ENCODE measurements at places on chromosomes 5 and 9.

- no peak for DNase-seq
These were observed 21.0 kb downstream of the PAEP start for GRCh38 chr9:135582541-135582940.

- DNase-seq, result no peak
These were observed 120.5 kb downstream of the FEM1C start for GRCh38 chr5:115424030-115424429.

- DNase-seq, result no peak
These were observed 346.8 kb upstream of the NUDT12 start for GRCh38 chr5:103909391-103909790.

DNA sequence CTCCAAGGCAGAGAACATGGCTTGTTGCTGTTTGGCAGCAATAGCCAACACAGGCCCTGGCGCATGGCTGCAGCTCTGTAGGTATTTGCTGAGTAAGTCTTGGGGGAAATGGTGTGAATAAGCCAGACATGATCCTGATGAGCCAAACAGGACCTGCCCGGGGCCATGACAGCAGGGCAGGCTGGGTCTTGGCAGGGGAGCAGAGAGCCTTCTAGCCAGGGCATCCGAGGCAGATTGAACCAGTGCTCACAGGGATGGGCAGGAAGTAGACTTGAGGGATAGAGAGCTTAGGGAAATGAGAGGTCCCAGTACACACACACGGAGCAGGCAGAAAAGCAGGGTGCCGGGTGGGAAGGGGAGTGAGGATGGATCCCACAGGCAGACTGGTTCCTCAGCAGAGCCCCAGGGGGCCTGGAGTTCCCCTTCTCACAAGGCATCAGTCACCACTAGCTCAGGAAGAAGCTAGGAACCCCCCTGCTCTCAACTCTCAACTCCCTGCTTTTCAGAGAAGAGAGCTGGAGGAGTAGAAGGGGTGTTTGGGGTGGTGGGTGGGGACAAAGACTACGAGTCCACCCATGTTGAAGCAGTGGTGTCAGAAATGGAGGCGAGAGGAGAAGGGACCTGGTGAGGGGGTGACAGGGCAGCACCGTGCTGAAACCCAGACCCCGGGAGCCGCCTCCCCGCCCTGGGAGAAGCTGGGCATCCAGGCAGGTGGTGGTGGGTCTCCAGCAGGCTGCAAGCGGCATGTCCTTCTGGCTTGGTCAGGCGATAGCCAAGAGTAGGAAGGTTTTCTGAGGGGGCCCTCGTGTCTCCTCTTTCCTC, 111.1 kb downstream of the RGS3 start:
- no peak for DNase-seq

DNA sequence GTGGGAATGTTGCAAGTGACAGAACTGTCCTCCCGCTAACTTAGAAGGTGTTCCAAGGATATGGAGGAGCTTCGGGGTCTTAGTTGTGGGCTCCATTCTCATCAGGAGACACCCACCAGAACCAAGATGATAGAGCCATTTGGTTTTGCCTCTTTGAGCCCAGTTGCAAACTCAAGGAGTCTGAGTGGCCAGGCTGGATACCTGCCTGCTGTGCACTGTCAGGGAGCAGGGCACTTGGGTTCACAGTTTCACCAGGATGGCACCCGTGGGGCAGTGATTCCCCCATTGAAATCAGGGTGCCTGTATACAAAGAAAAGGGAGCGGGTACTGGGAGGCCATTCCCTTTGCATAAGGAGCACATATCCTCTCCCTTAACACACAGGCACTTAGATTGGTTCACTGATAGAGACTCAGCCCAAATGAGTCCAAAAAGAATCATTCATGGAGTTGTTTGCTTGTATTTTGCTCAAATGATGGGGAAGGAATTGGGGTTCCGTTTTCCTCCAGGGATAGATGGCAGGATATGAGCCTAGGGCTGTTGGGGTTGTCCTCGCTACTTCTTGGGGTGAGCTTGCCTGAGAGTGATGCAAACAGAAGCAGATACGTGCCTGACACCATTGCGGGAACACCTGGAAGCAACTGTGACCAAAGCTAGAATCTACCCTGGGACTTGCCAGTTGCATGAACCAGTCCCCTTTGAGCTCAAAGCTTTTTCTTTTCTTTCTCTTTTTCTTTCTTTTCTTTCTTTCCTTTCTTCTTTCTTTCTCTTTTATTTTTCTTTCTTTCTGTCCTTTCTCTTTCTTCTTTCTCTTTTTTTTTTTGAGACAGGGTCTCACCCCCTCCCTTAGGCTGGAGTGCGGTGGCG, 1.3 kb upstream of the PRR7 start:
- DNase-seq, result no peak

- DNase-seq, result no peak
These were observed 4.1 kb upstream of the RAPGEF6 start for GRCh38 chr5:131639148-131639547.

DNA sequence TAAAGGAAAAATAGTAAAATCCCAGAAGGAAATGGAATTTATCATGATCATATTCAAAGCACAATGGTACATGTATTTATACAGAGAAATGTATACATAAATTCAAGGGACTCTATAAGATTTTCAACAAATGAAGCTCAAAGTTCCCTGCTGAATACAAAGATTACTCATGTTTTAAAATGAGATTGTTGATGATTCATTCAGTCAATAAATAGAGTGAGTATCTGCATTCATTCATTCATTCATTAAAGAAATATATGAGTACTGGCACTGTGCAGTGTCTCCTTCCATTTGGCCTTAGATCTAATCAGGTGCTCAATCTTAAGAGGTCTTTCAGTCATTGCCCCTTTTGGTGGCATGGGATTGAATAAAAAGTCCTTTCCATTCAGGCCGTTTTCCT, 310.0 kb downstream of the KIAA0825 start:
- no peak for DNase-seq

DNA sequence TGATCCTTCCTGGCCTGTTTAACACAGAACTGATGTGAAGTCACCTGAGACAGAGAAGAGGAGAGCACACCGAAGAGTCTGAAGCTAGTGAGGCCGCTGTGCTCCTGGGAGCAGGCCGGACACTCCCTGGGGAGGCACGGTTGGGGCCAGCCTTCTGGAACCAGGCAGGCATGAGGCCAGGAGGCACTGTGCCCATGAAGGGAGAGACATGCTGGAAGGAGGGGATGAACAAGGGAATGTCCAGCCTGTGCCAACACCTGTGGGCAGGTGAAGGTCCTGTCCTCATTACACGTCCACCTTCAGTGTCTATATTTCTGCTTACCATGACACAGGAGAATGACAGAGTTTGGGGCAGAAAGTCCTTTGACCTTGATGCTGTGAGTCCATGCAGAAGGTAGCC, 183.8 kb upstream of the S1PR3 start:
- no peak for DNase-seq

DNA sequence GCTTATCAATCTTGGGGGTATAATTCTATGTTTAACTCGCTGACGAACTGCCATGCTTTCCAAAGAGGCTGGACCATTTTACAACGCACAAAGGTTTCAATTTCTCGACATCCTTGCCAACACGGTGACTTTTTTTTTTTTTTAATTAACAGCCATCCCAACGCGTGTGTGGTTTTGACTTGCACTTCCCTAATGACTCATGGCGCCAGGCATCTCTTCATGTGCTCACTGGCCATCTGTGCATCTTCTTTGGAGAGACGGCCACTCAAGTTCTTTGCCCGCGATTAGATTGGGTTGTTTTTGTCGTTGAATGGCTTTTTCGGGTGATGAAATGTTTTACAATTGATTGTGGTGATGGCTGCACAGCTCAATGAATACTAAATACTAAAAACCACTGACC, 12.5 kb upstream of the CARD9 start:
- DNase-seq, result no peak

GRCh38 chr9:134619448-134619982, 22.1 kb upstream of the COL5A1 start:
- no peak for DNase-seq

DNA sequence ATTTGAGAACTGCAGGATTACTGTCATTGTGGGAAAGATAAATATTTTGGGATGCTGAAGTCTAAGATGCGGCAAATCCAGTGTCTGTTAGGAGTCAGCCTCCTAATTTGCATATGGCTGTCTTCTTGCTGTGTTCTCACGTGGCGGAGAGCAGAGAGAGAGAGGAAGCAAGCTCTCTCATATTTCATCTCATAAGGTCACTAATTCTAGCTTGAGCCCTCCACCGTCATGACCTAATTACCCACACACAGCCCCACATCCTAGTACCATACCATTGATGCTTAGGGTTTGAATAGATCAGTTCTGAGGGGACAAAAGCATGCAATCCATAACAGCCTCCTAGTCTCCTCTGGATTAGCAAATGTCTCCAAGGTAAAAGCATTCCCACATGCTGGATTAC, 124.5 kb downstream of the CDH12 start:
- no peak for DNase-seq

GRCh38 chr5:174610968-174611367, 113.4 kb upstream of the MSX2 start:
- no peak for DNase-seq

DNA sequence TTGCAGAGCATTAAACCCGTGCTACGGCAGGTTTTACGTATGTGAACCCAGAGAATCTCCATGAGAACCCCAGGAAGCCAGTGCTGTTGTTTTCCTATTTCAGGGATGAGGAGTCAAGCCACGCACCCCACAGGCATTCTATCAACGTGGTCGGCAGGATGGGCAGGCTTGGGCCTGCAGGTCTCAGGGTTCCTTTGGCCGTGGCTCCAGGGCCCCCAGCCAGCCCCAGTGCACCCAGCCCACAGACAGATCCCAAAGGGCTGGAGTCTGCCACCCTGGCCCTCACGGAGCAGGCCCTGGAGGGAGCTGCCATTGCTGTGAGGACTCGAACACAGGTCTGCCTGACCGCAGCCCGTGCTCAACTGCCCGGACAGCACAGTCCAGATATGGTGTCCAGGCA, 77.1 kb upstream of the STXBP1 start:
- no peak for DNase-seq

- no peak for DNase-seq
These were observed 74.1 kb upstream of the GHR start for GRCh38 chr5:42349163-42349562.

DNA sequence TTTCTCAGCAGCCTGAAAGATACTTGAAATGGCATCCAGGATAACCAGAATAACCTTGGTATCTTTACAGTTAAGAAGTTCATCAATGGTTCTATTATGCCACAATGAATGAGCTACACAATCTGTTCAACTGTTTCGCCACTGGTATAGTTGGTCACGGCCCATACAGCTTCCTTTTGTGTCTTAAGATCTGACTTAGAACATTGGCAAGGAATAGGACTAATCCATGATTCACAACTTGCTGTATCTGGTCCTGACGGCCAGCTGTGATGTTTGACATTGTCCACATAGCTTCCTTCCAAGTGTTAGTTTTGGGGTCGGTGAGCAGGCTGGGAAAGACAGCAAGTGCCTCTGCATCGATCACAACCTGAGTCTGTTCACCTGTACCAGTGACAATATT, 113.3 kb upstream of the RAD23B start:
- no peak for DNase-seq

- DNase-seq, result no peak
These were observed 20.3 kb downstream of the MEF2C start for GRCh38 chr5:88862547-88863175.

DNA sequence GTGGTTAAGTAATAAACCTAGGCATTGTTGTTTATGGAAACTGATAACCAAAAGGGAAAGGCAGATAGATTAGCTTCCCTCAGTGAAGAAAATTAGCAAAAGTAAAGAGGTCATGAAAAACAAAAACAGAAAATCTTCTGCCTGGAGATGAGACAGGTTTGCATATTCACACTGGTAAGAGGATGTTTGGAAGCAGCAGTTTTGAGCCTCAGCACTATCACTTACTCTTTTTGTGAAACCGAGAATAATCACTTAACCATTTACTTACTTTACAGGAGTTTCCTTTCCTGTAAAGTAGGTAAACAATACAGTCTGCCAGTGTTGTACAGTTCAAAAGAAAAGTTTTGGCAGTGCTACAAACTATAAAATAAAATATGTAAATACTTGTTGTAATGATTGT, 35.5 kb upstream of the EMB start:
- no peak for DNase-seq

GRCh38 chr9:376115-376514, 161.4 kb downstream of the DOCK8 start:
- DNase-seq, result no peak
